ENCODE measurements at places on chromosomes 6 and 20. TPM values are rescaled to one million over a fixed set of nuclear protein-coding genes. Genes with fewer than 3 reads are reported as not detected.

The GJE1 gene
- not detected for total RNA-seq

The TSPO2 gene
- total RNA-seq = not detected

The DNAAF9 gene
- 42.0 TPM for total RNA-seq

The SCUBE3 gene
- total RNA-seq = 3.9 TPM

The DUSP15 gene
- total RNA-seq = 12.5 TPM

The NTSR1 gene
- 2.1 TPM for total RNA-seq

The SLC22A7 gene
- 0.23 TPM for total RNA-seq

The LTB gene
- 0.46 TPM for total RNA-seq

The BTNL2 gene
- not detected for total RNA-seq

The RHAG gene
- 0.92 TPM for total RNA-seq

The HLA-DOB gene
- not detected for total RNA-seq

The TFAP2A gene
- 0.46 TPM for total RNA-seq

The CST11 gene
- not detected for total RNA-seq

Data from diencephalon (tissue), 1 donor.